ENCODE measurements at places on chromosomes 3 and 15.

GRCh38 chr3:98600412-98601095, 7.1 kb upstream of the CPOX start:
- no peak for DNase-seq

- no peak for DNase-seq
These were observed 108.9 kb downstream of the ATG7 start for GRCh38 chr3:11381141-11381540.

GRCh38 chr3:45904931-45905330, 18.6 kb downstream of the CCR9 start:
- DNase-seq: no peak

DNA sequence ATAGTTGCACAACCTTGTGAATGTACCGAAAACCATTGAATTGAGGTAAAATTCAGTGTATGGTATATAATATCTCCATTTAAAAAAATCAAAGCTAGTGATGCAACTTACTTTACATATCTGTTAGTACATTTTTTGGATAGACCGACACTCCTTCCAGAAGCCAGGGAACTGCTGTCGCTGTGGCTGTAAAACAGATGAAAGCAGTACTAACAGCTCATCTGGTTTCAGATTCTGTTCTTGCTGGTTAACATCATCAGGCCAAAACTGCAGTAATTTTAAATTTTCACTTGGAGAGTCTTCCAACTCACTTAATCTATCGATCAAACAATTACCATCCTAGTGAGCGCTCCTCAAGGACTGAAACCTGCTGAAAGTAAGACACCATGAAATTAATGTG, 145.1 kb downstream of the LRRC28 start:
- no peak for DNase-seq

- DNase-seq: peak; percentile 14
These were observed at the start of gene ALDH1A2 for GRCh38 chr15:58065445-58066041. Gene ALDH1A2 (minus strand): TSS chr15:58065711. CDS start chr15:58065650, 61 bp downstream.

GRCh38 chr3:53196575-53197407, 35.8 kb downstream of the PRKCD start:
- DNase-seq: peak; percentile 32

DNA sequence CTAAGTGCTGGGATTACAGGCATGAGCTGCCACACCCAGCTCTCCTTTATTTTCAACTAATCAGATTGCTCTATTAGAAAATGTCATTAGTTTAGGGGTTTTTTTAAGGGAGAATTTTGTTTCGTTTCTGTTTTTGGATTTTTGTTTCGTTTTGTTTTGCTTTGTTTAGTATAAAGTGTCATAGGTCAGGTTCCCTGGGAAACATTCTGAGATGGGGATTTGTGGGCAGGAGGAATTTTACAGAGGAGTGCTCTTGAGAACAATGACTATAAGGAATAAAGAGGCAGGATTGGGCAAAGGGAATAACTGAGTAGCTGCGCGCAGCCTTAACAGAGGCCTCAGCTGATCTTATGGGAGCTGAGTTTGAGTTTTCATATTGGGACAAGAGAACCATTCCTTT, 86.8 kb upstream of the NR2F2 start:
- DNase-seq: no peak

- DNase-seq: no peak
These were observed 22.2 kb downstream of the TARS3 start for GRCh38 chr15:101702077-101702476.

GRCh38 chr3:79354179-79354688, 413.6 kb downstream of the ROBO1 start:
- no peak for DNase-seq

GRCh38 chr3:186093271-186093900, 15.5 kb downstream of the ETV5 start:
- DNase-seq: no peak

GRCh38 chr15:61889706-61890105, 170.5 kb downstream of the VPS13C start:
- no peak for DNase-seq

DNA sequence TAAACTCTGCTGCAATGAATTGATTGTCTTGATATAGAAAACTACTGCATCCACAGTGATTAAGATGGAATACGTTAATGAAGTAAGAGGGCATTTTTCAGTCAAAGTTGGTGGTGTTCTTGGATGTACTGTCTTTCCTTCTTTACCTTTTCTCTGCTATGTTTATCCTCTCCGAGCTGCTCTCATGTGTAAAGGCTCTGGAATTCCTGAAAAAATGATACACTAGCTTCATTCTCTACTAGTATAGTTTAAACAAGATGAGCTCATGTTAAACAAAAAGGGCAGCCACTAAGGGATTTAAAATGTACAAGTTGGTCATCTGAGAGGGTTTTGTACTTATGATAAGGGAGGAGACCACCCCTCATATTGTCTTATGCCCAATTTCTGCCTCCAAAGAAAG, 504.6 kb upstream of the NECTIN3 start:
- DNase-seq: no peak

DNA sequence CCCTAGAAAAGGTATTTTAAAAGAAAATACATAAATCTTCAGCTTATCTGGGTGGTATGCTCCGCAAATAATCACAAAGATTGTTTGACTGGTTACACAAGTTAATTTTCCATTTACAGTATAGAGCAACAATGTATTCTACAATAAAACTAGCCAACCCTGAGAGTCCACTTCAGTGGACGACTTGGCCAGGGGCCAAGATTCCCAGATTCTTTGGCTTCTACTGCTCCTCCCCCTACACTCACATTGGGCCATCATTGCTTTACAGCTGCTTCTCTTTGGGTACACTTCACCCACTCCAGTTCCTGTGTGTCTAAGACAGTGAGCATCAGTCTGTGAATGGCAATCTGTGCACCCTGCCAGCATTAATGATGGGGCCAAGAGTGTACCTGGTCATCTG, 17.2 kb upstream of the PRICKLE2 start:
- no peak for DNase-seq

DNA sequence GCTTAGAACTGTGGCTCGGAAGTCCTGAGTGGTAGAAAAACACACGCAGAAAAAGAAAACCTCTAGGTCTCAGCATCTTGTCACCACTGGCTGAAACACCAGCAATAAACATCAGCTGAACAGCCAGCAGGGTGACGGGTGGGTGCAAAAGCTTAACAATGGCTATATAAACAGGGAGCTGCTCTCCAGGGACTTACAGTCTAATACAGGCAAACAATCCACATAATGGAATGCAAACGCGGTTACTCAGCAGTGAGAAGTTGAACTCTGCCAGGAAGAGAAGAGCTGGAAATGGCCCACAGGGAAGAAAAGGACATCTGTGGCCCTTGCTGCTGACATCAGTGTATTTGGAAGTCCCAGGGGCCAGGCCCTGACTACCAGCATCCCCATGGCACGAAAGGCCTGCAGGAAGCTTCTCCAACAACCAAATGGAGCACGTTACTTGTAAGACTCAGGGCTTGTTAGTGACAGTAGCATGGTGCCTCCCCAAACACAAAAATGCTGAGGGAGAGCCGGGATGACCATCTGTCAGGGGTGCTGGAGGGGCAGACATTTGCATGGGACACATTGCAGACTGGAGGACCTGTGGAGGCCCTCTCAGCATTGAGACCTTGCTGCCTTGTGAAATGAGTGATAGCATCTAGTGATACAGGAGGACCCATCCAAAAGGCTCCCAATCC, 3.0 kb downstream of the HEG1 start:
- no peak for DNase-seq

GRCh38 chr15:72800833-72801481, 17.4 kb upstream of the ADPGK start:
- DNase-seq: no peak

GRCh38 chr3:72185549-72186399, 400.8 kb upstream of the PROK2 start:
- DNase-seq: peak; percentile 44

- no peak for DNase-seq
These were observed 334.7 kb upstream of the MDFIC2 start for GRCh38 chr3:70647094-70647493.

GRCh38 chr15:48856942-48857341, 21.0 kb upstream of the EID1 start:
- no peak for DNase-seq

DNA sequence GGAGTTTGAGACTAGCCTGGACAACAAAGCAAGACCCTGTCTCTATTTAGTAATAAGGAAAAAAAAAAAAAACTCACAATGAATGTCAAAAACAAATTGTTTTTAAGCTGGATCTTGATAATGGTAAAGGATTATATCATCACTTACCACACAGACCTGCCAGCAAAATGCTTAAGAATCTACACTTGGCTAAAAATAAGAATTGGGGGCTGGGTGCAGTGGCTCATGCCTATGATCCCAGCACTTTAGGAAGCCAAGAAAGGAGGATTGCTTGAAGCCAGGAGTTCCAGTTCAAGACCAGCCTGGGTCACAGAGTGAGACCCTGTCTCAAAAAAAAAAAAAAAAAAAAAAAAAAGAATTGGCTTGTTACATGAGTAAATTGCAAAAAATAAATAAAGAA, 31.0 kb downstream of the ACAP2 start:
- no peak for DNase-seq

- DNase-seq: no peak
These were observed 8.8 kb upstream of the CPOX start for GRCh38 chr3:98602078-98602678.

DNA sequence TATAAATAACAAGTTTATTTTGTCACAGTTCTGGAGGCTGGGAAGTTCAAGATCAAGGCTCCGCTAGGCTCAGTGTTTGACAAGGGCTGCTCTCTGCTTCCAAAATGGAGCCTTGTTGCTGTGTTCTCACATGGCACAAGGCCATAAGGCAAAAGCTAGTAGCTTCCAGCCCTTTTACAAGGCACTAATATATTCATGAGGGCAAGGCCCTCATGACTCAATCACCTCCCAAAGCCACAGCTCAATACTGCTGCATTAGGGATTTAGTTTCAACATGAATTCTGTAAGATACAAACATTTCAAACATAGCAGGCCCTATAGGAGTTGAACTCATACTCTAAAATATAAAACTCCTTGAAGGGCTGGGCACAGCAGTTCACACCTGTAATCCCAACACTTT, 30.2 kb downstream of the ZBTB11 start:
- no peak for DNase-seq

DNA sequence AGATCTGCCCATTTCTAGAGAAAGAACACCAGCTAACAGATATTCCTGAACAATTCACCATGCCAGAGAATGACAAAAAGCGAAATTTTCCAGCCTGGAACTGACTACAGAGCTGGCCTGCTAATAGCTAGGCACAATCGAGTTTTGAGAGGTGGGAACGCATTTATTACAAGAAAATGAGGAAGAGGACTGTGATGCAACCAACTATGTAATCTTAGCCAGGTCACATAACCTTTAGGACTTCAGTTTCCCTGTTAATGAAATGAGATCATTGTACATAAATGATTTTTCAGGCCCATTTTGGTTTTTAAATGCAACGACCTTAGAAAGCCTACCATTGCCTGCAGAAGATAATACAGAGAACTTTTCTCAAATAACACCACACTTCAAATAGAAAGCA, 72.1 kb upstream of the SETMAR start:
- DNase-seq: no peak

GRCh38 chr3:73624821-73625665, at the start of gene PDZRN3:
Gene PDZRN3 (minus strand): TSS chr3:73624941.
- DNase-seq: no peak

DNA sequence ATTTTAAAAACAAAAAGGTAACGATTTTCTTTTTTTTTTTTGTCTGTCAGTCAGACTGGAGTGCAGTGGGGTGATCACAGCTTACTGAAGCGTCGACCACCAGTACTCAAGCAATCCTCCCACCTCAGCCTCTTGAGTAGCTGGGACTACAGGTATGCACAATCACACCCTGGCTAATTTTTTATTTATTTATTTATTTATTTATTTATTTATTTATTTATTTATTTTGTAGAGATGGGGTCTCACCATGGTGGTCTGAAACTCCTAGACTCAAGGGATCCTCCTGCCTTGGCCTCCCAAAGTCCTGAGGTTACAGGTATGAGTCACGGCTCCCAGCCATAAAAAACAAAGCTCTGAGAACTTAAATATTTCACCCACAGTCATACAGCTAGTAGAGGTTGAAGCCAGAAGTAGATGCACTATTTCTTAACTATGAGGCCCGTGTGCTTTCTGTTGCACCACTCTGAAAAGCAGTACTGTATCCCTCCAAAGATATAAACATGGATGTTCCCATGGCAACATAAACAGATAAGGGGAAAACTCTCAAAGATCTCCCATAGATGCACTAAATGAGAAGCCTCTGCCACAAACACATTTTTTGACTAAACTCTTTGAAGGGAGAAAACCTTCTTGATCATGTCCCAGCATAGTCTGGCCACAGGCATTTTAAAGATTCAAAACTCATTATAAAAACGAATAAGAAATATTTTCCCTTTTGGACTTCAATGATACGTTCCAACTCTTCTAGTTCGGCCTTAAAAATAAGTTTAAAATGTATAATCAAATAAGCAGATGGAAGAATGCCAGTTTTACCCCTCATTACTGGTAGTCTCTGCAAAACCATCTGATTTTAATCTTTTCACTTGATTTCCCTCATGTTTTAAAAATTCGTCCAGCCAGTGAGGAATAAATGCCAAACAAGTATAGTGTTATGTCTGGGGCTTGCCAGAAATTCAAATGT, 162.3 kb upstream of the ARHGEF26 start:
- DNase-seq: no peak

DNA sequence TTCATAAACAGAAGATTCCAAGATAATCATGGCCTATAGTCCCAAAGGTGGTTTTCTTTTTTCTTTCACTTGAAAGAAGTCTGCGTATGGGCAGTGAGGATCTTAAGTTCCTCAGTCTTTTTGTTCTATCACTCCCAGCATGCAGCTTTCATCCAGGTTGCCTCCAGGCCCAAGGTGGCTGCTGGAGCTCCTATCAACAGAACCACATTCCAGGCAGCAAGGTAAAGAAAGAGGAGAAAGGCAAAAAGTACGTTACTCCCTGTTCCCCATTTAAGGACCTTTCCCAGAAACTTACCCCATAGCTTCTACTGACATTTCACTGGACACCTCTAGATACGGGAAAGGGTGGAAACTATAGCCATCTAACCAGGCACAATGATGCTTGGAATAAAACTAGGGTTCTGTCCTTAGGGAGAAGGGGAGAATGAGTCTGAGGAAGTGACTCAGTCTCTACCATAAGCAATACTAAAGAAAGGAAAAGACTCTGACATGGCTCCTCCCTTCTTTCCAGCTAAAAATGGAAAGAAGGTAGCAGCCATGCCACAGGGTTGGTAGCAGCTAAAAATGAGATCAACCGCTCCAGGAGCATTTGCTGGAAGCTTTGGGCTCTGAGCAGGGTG, 313.9 kb upstream of the NR2E3 start:
- no peak for DNase-seq

DNA sequence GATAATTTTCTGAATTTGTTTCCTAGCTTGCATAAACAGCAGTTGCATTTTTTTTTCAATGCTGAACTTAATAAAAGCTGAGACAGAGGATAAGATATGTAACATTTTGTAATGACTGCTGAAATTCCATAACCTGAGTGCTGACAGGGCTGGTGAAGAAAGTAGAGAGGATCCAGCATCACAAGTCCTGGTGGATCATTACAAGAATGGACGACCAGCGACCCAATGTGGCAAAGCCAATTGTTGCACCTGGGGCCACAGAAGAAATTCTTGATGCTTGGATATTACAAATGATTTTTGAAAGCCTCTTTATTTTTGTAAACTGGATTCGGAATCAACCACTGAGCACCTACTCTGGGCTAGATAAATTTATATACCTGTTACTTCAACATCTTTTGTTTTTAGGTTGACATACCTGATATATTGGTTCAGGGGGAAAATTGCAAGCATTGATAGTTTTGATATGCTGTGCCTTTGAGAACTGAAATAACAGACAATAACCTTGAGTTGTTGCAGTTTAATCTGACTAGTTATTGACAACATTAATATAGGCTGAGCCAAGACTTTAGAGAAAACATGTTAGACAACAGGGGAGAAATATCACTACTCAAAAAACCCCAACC, 3.9 kb upstream of the ACTL6A start:
- peak; percentile 36 for DNase-seq

- DNase-seq: no peak
These were observed 1.4 kb upstream of the FOXB1 start for GRCh38 chr15:60002528-60003218.
